ENCODE measurements at places on chromosomes 11 and 22.

GRCh38 chr11:22432291-22433093 lies 94.3 kb downstream of the SLC17A6 start:
- peak; percentile 35 for DNase-seq

GRCh38 chr22:41753984-41754383 lies 46.5 kb upstream of the CCDC134 start:
- DNase-seq: no peak

DNA sequence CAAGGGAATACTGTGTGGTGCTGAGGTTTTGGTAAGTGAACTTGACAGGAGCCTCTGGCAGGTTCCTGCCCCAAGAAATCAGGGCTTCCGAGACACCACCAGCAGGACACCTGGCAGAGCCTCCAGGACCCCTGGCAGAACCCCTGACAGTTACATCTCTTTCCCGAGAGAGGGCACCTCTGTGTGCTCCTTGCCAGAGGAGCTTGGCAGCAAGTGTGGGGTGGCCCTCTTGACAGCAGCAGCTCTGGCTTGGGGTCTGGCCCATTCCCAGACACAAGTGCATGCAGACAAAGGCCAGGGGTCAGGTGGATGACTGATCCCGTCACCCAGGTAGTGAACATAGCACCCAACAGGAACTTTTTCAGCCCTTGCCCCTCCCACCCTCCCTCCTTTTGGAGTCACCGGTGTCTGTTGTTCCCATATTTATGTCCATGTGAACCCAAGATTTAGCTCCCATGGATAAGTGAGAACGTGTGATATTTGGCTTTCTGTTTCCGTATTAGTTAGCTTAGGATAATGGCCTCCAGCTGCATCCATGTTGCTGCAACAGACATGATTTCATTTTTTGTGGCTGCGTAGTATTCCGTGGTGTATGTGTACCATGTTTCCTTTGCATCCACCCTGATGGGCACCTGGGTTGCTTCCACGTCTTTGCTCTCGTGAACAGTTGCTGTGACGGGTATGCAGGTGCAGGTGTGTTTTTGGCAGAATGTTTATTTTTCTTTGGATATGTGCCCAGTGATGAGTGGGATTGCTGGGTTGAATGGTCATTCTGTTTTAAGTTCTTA lies 21.2 kb upstream of the OSBPL5 start:
- DNase-seq: no peak

DNA sequence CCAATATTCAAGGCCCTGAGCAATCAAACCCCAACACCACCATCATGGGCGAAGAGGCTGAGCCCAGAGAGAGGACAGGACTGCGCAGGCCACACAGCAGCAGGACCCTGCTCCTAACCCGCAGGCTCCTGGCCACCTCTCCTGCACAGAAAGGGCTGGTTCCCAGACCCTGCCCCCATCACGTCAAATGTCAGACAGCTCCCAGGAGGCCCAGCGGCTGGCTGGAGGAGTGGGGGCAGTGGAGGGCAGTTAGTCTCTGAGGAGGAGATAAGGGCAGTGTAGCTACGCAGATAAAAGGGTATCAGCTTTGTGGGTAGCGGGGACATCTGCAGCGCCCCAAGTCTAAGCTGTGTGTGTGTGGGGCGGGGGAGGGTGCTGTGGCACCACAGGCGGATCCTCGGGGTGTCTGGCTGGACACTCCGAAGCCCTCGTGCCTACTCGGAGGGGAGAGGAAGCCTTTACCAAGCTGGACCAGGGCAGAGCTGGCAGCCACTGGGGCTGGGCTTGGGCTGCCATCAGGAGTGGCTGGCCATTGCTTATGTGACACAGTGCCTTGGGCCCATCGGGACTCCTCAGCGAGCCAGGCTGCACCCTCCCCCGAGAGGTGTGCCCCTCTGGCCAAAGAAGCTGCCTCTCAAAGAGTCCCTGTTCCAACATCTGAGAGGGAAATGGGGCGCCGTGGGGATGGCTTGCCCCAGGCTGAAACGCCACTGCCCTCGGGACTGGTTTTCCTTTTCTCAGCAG lies 21.5 kb downstream of the FADS3 start:
- DNase-seq: no peak

- peak; percentile 56 for DNase-seq
These were observed 304.1 kb upstream of the PITPNB start for GRCh38 chr22:28222976-28223745.
